Glutamatergic neuron (in vitro differentiated cells): ENCODE measurements at places on chromosomes 1 and 21. TPM values are rescaled to one million over a fixed set of nuclear protein-coding genes. Genes with fewer than 3 reads are reported as not detected.

Gene KCNJ6
- 80.5 TPM for total RNA-seq

Gene MMP23B
- total RNA-seq, result 162 TPM

Gene ADGRL2
- total RNA-seq, result 71.2 TPM

Gene OR2W3
- 1.8 TPM for total RNA-seq

Gene SPRR2E
- total RNA-seq, result not detected

Gene COL6A2
- total RNA-seq, result 55.2 TPM

Gene FCER1G
- 1.3 TPM for total RNA-seq

Gene WLS
- 1.5 TPM for total RNA-seq

Gene C1QB
- total RNA-seq, result not detected

Gene VANGL2
- 79.4 TPM for total RNA-seq

Gene HAO2
- not detected for total RNA-seq

Gene KRTAP21-2
- not detected for total RNA-seq

Gene UBE2U
- total RNA-seq, result not detected
